ENCODE measurements at places on chromosomes 7 and 10.

DNA sequence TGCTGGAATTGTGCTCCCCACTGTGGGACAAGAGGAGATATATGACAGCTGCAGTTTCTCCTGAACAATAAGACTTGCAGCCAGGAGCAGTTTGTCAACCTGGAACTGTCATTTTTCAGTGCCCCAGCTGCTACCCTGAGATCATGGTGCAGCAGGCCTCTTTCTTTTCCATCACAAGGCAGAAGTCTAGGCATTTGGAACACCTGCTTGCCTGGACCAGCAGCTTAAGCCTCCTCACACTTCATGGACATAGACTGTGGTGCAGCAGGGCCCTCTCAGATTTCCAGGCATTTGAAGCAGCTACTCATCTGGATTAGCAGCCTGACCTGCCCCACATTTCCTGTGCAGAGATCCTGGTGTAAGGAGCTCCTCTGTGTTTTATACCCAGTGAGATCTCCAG, 450.7 kb upstream of the TEX47 start:
- no peak for DNase-seq

GRCh38 chr10:117391436-117392205, 16.4 kb upstream of the PDZD8 start:
- DNase-seq: no peak

GRCh38 chr10:94361171-94361794, 1.5 kb downstream of the NOC3L start:
- DNase-seq: no peak

DNA sequence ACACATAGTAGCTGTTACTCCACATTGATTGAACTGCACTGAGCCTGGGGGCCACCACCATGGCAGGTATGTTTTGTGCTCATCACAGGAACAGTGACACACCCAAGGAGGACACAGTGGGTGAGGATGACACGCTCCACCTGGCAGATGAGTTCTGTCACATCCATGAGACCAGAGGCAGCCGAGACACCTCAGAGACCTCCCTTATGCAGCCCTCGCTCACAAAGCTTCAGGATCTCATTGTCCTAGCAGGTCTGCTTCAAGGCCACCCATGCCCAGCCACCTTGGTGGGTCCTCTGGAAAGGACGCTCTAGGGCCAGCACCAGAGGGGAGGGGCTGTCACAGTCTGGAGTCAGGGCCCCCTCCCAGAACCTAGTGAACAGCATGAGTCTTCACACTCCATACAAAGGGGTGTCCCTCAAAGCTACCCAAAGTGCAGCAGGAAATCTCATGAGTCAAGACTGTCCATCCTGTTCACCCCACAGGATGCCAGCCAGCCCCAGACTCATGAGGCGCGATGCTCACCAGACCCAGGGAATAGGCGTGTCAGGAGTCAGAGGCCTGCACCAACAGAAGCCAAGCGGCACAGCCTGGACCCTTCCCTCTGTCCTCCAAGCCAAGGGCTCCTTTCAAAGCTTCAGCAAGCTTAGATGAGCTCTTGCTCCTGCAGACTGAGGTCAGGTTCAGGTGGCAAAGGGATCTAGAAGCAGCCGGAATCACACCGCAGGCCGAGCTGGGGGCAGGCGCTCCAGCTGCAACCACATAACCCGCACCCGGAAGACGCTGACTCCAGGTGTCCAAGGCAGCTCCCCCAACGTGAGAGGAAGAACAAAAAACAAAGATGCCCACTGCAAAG, 9.6 kb downstream of the FAM53B start:
- no peak for DNase-seq

- DNase-seq: no peak
Measured at GRCh38 chr10:61397175-61397986, 55.8 kb downstream of the TMEM26 start.

GRCh38 chr10:113801569-113801968, 50.1 kb downstream of the PLEKHS1 start:
- DNase-seq: no peak

DNA sequence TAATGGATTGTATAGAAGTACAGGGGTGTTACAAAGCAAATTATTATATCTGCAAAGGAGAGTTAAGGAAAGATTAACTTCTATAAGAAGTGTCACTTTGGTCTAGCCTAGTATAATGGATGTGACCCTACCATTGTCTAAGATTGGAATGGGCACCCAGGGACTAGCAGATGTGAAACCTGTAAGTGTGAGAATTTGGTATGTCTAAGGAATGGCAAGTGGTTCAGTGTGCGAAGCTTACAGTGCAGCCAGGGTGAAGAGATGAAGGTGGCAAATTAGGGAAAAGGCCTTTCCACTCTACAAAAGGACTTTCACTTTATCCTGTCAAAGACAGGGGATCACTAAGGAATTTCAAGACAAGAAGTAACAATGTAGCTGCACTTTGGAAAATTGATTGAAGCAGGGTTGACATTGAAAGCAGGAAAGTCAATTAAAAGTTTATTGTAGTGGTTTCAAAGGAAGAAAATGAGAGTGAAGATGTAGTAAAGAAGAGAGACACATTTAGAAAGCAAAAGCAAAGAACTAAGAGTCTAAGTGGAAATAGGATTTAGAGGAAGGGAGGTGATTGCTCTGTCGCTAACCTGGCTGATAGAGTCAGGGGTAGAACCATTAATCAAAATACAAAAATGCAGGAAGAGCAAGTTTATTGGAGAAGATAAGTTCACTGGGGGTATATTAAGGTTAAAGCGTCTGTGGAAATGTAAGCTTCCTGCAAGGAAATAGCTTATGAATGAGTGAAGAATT, 47.4 kb downstream of the KCND2 start:
- DNase-seq: no peak

- DNase-seq: no peak
Measured at GRCh38 chr7:128673571-128673970, 1.5 kb downstream of the GARIN1A start.
